ENCODE measurements at places on chromosomes 4 and X. TPM values are rescaled to one million over a fixed set of nuclear protein-coding genes. Genes with fewer than 3 reads are reported as not detected.

Gene DGAT2L6
- not detected for total RNA-seq

- DNase-seq: no peak
Observed at GRCh38 chr4:178233906-178234305, 791.7 kb upstream of the AGA start.

Gene ZNF330
- 25.9 TPM for total RNA-seq

DNA sequence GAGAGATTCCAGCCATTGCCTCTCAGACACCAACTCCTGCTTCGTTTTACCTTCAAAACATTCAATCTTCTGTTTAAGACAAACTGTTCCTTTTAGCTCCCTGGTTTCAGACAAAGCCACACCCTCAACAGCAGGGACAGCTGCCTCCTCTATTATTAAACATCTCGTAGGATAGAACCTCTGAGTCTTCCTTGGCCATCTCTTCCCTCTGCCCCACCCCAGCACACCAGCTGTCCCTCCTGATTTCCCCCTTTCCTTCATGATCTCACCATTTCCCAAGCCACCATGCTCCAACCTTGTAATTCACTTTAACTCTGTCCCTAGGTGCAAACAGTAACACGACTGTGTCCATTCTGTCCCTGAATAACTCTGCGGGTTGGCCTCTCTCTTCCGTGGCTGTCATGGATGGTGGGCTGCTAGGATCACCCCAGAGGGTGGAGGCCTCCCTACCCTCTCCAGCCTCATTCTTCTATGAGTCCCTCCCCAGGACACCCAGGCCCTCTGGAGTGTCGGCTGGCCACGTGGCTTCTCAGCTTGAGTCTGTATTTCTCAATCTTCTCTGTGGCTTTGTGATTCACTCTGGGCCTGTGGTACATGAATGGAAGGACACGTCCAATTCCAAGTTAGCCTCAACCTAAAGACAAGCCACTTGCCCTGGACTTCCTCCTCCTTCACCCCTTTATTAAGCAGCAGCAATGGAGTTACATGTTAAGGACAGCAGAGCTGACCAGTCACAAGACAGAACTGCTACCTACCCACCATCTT lies 349.9 kb downstream of the FBXW7 start:
- no peak for DNase-seq

Gene THAP6
- 12.9 TPM for total RNA-seq
